ENCODE measurements at places on chromosomes 7 and 10. TPM values are rescaled to one million over a fixed set of nuclear protein-coding genes. Genes with fewer than 3 reads are reported as not detected.

DNA sequence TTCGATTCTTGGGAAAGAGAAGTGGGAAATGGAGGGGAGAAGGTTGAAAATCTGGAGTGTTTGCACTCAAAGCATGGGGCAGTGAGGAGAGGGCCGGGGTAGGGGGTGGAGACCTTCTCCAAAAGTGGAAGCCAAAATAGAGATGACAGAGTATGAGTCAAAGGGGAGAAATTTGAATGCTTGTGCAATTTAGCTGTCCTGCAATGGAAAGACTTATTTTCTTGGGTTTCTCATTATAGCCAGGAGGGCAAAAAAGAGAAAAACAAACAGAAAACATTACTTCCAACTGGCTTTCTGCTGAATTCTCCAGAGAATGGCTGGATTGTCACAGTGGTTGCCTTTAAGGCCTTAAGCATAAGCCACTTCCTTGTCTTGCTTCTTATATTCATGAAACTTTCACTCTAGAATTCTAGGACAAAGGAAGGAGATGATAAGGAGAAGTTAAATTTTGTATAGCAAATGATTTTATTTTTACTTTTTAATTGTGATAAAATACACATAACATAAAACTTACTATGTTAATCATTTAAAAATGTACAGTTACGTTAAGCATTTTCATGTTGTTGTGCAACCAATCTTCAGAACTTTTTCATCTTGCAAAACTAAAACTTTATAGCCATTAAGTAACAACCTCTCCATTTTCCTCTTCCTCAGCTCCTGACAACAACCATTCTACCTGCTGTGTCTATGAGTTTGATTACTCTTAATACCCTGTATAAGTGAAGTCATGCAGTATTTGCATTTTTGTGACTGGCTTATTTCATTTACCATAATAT, 100.2 kb downstream of the GPR85 start:
- DNase-seq: no peak

GRCh38 chr10:15069230-15069629, 19.3 kb downstream of the ACBD7 start:
- no peak for DNase-seq

DNA sequence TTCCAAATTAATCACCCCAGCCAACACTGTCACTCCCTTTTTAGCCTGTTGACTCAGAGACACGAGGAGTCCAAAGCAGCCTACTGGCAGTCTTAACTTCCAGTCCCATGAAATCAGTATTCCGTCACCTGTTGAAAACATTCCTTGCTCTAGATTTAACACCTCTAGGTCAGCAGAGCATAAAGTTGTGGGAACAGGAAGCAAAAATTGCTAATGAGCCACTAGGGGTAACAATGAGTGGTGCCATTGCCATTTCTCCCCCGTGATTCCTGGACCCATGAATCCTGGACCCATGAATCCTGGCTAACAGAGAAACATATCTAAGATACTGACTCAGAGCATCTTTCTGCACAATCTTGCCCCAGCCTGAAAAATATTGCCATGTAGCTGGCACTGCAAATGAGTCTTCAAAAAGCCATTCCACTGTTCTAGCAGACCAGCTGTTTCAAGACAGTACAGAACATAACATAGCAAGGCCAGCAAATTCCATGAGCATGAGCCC, 252.7 kb upstream of the PTER start:
- no peak for DNase-seq

DNA sequence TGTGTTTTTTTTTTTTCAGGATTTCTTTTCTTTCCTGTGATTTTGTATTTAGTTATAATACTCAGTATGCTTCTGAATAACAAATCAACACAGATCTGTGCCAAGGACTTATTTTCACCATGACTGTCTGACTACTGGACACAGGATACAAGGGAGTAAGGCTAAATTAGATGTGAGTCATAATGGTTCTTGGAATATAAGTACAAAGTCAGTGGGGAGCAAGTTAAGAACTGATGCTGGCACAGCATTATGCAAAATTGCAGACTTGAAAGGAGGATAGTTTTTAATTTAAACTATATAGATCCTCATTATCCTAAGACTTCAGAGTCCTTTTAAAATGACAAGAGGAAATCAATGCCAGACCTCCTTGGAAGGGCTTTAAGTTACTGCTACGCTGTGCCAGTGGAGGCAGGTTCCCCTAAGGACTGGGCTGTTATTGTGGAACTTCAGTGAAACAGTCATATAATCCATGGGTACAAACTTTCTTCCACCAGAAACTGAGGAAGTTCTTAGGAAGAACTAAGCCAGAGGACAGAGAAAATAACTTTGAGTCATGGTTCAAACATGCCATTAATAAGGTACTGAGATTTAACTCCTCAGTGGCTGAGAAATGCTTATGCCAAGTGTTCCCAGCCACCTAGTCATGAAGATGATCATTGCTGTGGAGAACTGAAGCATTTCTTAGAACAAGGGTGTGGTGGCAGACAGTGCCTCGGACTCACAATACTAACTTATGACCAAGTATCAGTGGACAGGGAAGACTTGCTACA, 531.2 kb downstream of the HTR7 start:
- DNase-seq: no peak

The SPRN gene
- not detected for total RNA-seq

GRCh38 chr7:100367251-100367620, 6.1 kb upstream of the PILRA start:
- DNase-seq: no peak

The CALD1 gene
- total RNA-seq: 308 TPM

- no peak for DNase-seq
Measured at GRCh38 chr7:19834566-19834965, 61.1 kb upstream of the TMEM196 start.

- DNase-seq: no peak
Measured at GRCh38 chr10:29191674-29192073, 97.2 kb upstream of the LYZL1 start.

GRCh38 chr10:26890956-26891355, 30.2 kb upstream of the ABI1 start:
- peak; percentile 45 for DNase-seq

DNA sequence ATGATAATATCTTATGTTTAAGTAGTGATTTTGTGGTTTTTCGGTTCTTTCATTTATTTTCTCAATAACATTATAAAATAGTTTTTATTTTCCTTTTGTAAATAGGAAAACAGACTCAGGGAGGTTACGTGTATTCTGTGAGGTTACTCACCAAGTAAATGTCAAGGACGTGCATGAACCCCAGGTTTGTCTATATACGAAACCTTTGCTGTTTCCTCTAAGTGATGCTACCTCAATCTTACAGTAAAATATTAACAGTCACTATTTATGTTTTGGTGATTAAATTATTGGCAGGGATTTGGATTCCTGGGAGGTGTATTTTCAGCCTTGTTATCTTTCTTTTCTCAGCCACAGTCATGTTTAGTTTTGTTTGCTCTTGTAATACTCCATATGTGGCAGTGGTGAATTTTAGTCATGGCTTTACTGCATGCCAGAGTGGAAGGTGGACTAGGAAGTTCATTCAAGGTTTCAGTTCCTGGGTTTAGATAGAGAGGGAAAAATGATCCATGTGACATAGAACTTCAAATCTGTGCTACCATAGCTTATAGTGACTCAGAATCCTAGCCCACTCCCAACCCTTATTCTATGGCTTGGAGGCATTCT, 139.9 kb downstream of the ARL4A start:
- no peak for DNase-seq

GRCh38 chr10:31999070-31999660, 57.1 kb downstream of the KIF5B start:
- DNase-seq: no peak

Data from pulmonary artery endothelial cell (primary cell).